ENCODE measurements at places on chromosomes 3 and 15.

DNA sequence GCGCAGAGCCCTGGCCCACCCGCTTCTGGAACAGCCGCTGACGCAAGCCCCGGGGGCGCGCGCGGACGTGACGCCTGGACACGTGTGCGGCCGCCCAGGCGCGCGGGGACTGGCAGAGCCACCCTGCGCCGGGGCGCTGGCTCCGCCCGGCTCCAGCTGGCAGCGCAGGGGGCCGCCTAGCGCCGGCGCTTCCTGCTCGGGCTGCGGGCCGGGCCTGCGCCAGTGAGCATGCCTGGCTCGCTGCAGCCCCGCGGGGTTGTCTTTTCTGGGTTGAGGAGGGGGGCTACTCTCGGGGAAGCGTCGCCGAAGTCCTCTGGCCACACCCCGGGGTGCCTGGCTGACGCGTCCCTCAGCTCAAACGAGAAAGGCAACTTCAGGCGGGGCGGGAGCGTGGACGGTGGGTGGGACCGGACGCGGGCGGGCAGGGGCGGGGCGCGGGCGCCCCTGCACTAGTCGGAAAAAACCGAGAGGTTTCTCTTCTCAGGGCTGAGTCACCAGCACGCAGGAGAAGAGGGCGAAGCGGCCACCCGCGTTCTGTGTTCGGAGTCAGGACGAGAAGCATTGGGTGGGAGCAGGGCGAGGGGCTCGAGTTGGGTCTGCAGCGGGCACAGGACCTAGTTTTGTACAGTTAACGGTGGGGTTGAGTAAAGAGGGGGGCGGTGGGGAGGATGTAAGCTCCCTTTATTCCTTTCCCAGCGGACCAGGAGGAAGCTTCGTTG is at the start of gene SIAH2:
SIAH2 (minus strand) TSS at position 48 of the 719 bp plus-strand sequence. CDS start 320 bp downstream, outside the sequence.
- peak; percentile 91 for DNase-seq

DNA sequence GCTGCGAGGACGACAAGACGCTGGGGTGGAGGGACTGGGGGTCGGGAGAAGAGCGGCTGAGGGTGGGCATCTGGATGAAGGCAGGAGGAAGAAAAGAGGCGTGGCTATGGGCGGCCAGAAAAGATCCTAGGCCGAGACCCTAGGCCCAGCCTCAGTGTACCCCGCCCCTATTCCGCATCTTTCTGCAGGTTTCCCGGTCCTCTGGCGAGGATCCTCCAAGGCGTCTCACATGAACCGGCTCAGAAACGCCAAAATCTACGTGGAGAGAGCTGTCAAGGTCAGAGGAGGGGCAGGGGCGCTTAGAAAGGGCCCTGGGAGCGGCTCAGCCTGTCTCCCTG is 340 bp downstream of the TTLL3 start:
- no peak for DNase-seq

- no peak for DNase-seq
Measured at GRCh38 chr3:154884952-154885351, 195.2 kb upstream of the MME start.

DNA sequence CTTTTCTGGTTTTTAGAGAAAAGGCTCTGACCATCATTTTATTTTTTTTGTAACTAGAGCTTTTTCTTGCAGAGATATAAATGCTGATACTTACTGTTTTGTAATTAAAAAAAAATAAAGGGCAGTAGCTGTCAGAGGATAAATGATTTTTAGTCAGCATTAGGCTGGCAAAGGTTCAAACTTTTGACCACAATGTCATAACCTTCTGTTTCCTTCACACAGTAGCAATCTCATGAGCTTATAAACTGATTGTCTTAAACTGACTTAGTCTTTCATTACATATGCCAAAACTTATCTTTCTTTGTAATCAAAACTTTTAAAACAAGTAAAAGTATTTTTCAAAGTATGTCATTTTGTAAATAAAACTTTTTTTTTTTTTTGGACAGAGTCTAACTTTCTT is 841.9 kb downstream of the OTOL1 start:
- no peak for DNase-seq

GRCh38 chr15:61974118-61974517 is 86.1 kb downstream of the VPS13C start:
- DNase-seq: no peak

Data from germinal center (tissue), 1 donor.